T-helper 9 cell (primary cell): ENCODE measurements at places on chromosomes 12 and 14.

DNA sequence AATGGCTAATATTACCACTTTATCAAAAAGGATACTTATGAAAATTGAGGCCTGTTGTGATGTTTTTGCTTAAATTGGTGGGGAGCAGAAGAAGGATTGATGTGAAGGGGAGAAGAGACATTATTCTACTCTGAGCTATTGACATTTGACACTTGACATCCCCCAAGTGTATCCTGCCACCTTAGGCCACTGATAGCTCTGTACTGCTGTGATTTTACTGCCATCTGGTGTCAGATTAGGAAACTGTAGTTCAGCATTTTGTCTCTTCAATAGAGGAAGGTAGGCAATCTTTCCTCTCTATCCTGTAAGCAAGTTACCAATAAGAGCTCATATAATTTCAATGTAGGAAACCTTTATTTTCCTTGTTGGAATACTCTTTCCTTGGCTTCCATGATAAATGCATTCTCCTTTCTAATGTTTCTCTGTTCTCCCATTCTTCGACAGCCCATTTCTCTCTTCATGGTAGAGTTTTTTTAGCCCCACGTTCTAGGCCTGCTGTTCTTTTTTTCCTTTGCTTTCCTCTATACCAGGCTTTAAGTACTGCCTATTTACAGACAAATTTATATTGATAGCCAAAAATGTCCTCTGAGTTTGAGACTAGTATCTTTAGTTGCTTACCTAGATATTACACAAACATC is 46.3 kb downstream of the PPHLN1 start:
- DNase-seq, result no peak

GRCh38 chr12:40742041-40742440 is 49.8 kb downstream of the CNTN1 start:
- no peak for DNase-seq

DNA sequence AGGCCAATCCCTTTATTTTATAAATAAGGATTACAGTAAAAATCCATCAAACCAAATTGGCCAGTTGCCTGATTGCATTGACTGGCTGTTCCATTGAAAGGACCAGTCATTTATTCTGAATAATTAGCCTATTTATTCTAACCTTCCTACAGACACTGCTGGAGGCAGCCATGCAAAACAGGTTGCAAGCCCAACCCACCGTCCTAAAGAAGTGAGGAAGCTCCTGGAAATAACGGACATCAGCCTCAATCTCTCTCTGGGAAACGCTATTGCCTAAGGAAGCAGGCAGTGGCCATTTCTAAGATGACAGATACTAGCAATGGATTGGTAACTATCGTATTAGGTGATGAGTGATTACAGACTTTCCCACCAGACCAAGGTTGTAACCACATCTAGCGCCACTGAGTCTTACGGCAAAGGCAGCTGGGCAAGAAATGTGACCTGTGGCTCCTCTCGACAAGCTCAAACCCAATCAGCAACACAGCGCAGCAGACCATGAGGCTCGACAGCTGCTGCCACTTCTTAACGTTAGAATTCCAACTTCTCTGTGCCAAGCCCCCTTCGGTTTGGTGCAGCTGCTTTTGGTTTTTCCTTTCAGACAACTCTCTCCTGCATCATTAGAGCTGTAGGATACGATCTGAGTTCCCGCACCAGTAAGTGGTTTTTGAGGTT is 134.2 kb downstream of the KCNK10 start:
- DNase-seq, result no peak

DNA sequence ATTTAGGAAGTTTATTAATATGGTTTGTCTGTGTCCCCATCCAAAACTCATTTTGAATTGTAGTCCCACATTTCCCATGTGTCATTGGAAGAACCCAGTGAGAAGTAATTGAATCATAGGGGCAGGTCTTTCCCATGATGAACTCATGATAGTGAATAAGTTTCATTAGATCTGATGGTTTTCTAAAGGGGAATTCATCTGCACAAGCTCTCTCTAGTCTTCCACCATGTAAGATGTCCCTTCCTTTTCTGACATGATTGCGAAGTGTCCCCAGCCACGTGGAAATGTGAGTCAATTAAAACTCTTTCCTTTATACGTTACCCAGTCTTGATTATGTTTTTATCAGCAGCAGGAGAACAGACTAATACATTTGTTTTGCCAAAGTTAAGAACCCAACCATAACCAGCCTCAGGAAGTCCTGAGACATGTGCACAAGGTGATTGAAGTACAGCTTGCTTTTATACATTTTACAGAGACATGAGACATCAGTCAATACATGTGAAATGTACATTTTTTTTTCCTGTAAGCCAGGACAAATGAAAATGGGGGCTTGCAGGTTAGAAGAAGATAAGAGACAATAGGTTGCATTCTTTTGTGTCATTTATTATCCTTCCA is 1136.7 kb downstream of the TMEM121 start:
- DNase-seq, result no peak

- no peak for DNase-seq
These were observed 1.1 kb downstream of the ANKS1B start for GRCh38 chr12:99983456-99984258.
